Small intestine (tissue), 16 donors: ENCODE measurements at places on chromosomes 5 and 9. TPM values are rescaled to one million over a fixed set of nuclear protein-coding genes. Genes with fewer than 3 reads are reported as not detected.

Gene NR5A1
- 0.22 TPM for polyA plus RNA-seq

- no peaks in the 10 kb centered on the region for H3K27me3 ChIP-seq
- no peaks in the 10 kb centered on the region for H3K36me3 ChIP-seq
- no peak overlapping the region for H3K4me3 ChIP-seq
- H3K4me1 ChIP-seq = no peaks in the 10 kb centered on the region
These were observed 45.0 kb upstream of the SLC28A3 start for GRCh38 chr9:84385386-84386040.

DNA sequence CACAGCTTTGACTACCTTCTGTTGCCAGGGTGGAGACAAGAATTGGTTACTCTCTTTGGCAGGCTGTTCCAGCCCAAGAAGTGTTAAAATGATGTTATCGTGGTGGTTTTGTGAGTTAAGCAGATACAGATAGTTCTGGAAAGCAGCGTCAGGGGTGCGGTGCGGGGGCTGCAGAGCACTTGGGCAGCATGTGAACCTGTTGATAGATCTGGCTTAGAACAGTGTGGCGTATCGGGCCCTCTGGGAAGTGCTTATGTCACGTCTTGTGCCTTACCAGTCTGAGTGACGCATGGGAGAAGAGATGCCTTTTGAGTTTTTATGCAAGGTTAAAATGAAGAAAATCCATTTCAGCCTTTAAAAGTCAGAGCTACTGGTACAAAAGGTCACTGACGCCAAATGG is 152.5 kb downstream of the PRKACG start:
- no peaks in the 10 kb centered on the region for H3K4me1 ChIP-seq
- DNase-seq = no peak
- H3K4me3 ChIP-seq = no peak overlapping the region
- H3K27me3 ChIP-seq = no peaks in the 10 kb centered on the region
- H3K27ac ChIP-seq = no peak overlapping the region
- H3K36me3 ChIP-seq = peaks cover 14% of the 10 kb centered on the region

DNA sequence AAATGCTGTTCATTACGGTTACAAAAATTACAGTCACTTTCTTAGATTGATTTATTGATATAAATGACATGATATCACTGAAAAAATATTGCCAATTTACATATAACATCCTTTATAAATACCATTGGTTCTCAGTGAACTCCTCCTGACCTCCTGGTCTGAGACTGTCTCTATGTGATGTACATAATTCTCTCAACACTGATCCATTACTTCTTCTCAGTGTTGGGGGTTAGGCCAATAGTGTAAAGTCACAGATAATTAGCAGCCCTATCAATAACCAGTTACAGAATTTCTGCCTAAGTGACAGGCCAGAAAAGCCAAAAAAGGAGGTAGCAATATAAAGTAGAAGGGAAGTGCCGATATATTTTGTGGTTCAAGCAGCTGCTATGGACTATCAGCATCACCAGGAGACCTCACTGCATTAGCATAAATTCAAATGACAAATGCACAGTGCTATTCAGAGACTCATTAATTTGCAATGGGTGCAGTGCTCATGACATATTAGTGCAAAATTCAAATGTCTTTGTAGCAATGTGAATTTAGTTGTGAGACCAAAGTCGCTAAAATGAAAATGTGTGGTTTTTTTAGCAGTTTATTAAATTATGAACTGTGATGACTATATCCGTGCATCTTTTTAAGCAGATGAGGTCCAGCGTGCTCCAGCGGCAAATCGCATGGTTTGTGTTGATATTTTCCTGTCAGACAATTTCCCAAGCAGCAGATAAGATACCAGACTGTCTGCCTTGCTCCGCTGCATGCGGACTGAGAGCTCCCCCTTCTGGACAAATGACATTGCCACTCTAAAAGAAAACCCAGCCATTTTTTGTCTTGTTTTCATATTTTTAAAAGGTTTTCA is 144.6 kb downstream of the CETN3 start:
- H3K4me1 ChIP-seq = no peaks in the 10 kb centered on the region
- no peaks in the 10 kb centered on the region for H3K36me3 ChIP-seq
- no peak overlapping the region for H3K4me3 ChIP-seq
- DNase-seq = peak; percentile 69
- no peak overlapping the region for H3K27ac ChIP-seq

- no peaks in the 10 kb centered on the region for H3K36me3 ChIP-seq
- no peak overlapping the region for H3K4me3 ChIP-seq
- H3K27ac ChIP-seq = no peak overlapping the region
- no peaks in the 10 kb centered on the region for H3K4me1 ChIP-seq
These were observed 388.0 kb upstream of the TUSC1 start for GRCh38 chr9:26066237-26066636.

- peak overlapping the region; percentile 9 for H3K4me3 ChIP-seq
- no peaks in the 10 kb centered on the region for H3K27me3 ChIP-seq
- no peaks in the 10 kb centered on the region for H3K36me3 ChIP-seq
- no peak for DNase-seq
These were observed 141.8 kb downstream of the SLCO4C1 start for GRCh38 chr5:102154291-102154690.

GRCh38 chr5:110441035-110441434 is 285.4 kb downstream of the TMEM232 start:
- no peaks in the 10 kb centered on the region for H3K27me3 ChIP-seq
- no peak overlapping the region for H3K4me3 ChIP-seq
- H3K27ac ChIP-seq = no peak overlapping the region
- H3K36me3 ChIP-seq = no peaks in the 10 kb centered on the region
- no peaks in the 10 kb centered on the region for H3K4me1 ChIP-seq

DNA sequence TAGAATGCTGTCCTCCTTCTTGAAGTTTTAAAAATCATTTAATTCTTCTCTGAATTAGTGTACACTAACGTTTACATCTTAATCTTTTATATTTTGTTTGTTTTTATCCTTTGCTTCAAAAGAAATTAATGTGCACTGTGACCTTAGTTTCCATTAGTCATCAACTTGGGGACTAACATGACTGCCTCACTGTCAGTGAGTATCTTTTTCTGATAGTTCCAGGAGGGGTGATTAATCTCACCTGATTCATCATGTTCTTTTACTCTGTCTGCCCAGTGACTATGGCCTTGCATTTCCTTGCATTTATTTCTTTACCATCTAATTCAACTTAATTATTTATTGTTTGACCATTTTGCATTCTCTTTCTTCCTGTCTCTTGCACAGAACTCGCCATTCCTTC is 33.4 kb upstream of the NR3C1 start:
- peaks cover 6% of the 10 kb centered on the region for H3K4me1 ChIP-seq
- no peak overlapping the region for H3K27ac ChIP-seq
- no peaks in the 10 kb centered on the region for H3K36me3 ChIP-seq

DNA sequence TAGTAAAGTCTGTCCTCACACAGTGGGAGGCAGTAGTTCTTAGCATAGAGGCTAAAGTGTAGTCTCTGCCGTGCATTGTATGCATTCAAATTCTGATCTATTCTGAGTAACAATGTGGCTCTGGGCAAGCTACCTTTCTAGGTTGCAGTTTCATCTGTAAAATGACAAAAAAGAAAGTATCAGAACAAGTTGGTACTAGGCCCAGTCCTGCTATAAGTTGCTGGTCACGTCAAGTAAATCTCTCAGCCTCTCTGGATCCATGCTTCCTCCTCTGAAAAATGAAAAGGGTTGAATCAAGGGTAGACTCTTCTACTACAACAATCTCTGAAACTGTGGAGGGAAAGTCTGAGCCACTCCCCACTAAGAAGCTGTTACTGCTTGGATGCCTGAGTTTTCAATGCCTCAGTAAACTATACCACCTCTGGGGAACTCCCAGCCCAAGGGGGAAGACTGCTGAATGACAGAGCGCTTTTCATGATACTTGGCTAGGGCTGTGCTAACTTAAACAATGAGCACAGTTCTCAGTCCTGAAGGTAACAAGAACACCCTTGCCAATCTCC is 34.5 kb upstream of the SPARC start:
- H3K4me1 ChIP-seq = no peaks in the 10 kb centered on the region
- no peak overlapping the region for H3K27ac ChIP-seq
- H3K4me3 ChIP-seq = no peak overlapping the region
- no peaks in the 10 kb centered on the region for H3K27me3 ChIP-seq
- DNase-seq = no peak

- DNase-seq = no peak
- H3K4me3 ChIP-seq = no peak overlapping the region
- H3K4me1 ChIP-seq = peaks cover 3% of the 10 kb centered on the region
- H3K27ac ChIP-seq = no peak overlapping the region
- no peaks in the 10 kb centered on the region for H3K36me3 ChIP-seq
- no peaks in the 10 kb centered on the region for H3K27me3 ChIP-seq
These were observed 70.6 kb upstream of the PCSK1 start for GRCh38 chr5:96503501-96504236.

DNA sequence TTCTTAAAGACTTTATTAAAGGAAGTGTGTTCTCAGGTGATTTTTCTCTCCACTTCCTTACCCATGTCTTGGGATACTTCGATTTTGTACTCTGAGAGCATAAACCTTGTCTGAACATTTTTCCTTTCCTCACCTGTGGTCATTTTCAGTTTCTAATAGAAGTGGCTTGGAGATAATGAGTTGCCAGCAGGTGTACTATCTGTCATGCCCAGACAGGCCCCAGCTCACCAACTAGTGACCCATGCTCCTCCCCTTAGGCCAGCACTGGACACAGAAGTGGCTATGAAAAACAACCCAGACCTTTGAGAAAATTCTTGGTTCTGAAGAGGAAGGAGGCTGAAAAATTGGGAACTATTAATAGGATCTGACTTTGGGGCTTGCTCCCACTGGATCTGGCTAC is 49.2 kb upstream of the SMIM32 start:
- H3K4me1 ChIP-seq = no peaks in the 10 kb centered on the region
- H3K36me3 ChIP-seq = no peaks in the 10 kb centered on the region
- DNase-seq = no peak
- H3K27ac ChIP-seq = no peak overlapping the region
- no peaks in the 10 kb centered on the region for H3K27me3 ChIP-seq

GRCh38 chr5:132765311-132766019 is 11.6 kb downstream of the SEPTIN8 start:
- peaks cover 5% of the 10 kb centered on the region for H3K4me1 ChIP-seq
- no peaks in the 10 kb centered on the region for H3K27me3 ChIP-seq
